ENCODE measurements at places on chromosomes 4 and X.
A peak's percentile ranks its signal among the peaks of the same experiment; 100 is the strongest.

GRCh38 chr4:8747467-8748235 is 124.0 kb downstream of the HMX1 start:
- DNase-seq = no peak

DNA sequence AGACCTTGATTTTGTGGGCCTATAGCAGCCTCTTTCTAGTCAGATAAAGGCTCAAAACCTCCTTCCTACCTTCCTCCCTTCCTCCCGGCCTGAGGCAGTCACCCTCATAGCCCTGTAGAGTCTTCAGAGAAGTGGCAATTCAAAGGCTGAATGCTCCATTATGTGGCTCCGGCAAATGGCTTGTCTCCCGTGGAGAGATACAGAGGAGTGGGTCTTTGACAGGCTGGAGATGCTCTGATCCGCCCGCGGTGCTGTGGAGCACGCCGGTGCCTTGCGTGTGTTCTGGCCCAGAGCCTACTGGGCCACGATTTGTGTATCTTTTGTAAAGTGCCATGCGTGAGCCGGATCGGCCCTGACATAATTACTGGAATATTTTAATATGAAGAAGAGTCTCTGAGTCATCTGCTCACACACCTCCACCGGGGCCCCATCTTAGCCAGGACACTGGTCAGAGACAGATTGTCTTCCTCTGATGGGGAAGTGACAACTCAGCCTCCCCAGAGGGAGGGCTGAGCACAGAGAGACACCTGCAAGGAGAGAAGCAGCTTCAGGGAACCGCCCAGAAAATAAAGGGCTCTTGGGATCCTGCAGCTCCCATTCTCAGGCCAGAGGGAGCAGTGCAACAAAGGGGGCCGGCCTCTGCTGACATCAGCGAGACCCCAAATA is 88.7 kb downstream of the DCTD start:
- no peak for DNase-seq

GRCh38 chrX:68146054-68146453 is 287.2 kb downstream of the OPHN1 start:
- no peak for DNase-seq

GRCh38 chrX:101051549-101052302 is at the start of gene TRMT2B:
TRMT2B (minus strand) TSS chrX:101052111; CDS start chrX:101042289, 9,822 bp downstream.
- DNase-seq = peak; percentile 77

- DNase-seq = peak; percentile 67
These were observed 20.1 kb upstream of the SASH3 start for GRCh38 chrX:129759576-129760061.
